ENCODE measurements at places on chromosomes 12 and 14.
A peak's percentile ranks its signal among the peaks of the same experiment; 100 is the strongest.

- DNase-seq = no peak
Measured at GRCh38 chr12:130556486-130557055, 159.5 kb downstream of the RIMBP2 start.

GRCh38 chr12:53160673-53161072 lies 19.8 kb upstream of the ZNF740 start:
- no peak for DNase-seq

GRCh38 chr12:11927286-11927935 lies 143.3 kb upstream of the BCL2L14 start:
- DNase-seq = no peak

GRCh38 chr14:32017587-32017986 lies 59.5 kb upstream of the ARHGAP5 start:
- no peak for DNase-seq

- no peak for DNase-seq
Measured at GRCh38 chr14:38512236-38512635, 256.3 kb upstream of the CLEC14A start.

GRCh38 chr12:57869298-57869926 lies 22.9 kb upstream of the CTDSP2 start:
- DNase-seq = no peak

- no peak for DNase-seq
Measured at GRCh38 chr12:107226126-107226525, 132.8 kb upstream of the CRY1 start.

DNA sequence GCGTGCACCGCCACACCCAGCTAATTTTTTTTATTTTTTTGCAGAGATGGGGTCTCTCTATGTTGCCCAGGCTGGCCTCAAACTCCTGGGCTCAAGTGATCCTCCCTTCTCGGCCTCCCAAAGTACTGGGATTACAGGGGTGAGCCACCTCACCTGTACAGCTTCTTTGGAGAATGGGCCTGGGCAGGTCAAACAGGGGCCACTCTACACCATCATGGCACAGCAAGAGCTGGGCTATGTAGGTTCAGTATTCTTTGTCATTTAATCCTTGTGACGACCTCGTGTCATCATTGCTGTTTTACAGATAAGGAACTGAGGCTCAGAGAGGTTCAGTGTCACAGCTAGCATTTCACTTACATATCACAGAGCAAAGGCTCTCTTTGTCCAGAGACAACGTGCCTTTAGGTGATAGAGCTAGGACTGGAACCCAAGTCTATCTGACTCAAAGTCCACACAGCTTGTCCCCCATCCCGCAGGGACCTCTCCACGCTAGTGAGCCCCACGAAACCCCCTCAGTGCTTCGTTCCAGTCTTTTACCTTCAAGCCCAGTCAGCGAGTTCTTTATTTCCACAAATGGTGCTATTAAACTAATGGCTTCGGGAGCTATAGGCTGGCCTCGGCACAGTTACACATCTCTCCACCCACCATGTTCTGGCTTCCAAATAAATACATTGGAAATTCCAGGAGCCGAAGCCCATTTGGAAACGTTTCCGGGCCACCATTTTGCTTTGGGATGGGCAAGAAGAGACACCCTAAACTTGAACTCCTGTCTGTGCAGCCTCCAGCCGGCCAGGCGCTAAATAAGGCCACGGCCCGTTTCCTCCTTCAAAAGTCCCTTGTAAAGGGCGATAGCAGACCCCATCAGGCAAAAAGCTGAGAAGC lies 660 bp upstream of the MAP1LC3B2 start:
- peak; percentile 55 for DNase-seq

DNA sequence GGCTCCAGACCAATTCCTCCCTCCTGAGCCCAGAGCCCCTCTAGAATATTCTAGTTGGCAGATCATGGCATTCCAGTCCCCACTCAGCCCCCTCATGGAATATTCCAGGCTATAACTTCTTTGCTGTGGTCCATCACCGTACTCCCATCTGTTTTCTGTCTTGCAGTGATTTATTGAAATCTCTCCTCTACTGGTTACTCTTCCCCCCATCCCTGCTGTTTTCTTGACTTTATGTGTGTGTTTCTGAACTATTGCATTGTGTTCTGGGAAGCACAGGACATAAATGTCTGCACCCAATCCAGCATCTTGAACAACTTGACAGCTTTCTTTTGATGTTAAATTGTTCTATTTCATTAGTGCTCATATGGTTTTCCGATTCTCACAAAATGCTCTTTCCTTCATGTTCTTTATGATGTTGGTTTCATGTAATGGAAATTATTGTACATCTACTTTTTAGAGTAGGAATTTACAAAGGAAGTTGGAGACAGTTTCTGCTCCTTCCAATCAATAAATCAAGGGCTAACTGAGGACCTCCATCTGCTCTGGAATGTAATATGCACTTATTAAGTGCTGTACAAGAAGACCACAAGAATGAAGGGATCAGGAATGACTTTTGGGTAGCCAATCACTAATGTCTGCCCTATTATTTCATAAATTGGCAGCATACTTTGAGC lies 26.3 kb downstream of the PDE6H start:
- DNase-seq = no peak

GRCh38 chr14:92510972-92511371 lies 2.6 kb upstream of the RIN3 start:
- DNase-seq = no peak

DNA sequence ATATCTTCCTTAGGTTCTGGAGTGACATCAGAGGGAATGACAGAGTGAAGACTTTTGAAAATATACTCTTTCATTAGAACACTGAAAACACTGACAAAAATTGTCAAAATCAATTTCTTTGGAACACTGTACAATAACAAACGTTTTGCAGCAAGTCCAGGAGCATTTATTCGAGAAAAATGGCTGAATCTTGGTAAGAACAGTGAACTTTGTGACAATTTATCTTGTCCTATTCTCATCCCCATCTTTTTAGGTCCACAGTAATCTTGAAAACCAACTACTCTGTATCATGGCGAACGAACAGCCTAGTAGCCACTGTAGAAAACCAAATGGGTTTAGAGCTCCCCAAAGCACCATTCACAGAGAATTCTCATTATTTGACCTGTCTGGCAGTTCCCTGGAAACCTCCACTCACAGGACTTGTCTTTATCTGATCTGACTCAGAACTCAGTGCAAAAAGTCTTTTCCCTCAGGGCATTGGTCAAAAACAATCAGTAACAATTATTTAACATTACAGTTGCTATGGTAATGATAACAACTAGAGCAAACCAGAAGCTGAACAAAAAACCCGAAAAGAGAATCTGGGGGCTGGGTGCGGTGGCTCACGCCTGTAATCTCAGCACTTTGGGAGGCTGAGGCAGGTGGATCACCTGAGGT lies 20.3 kb upstream of the PPP2R5E start:
- no peak for DNase-seq

GRCh38 chr12:49624921-49625577 lies 1.7 kb downstream of the PRPF40B start:
- no peak for DNase-seq

- DNase-seq = no peak
Measured at GRCh38 chr12:19671695-19672094, 232.4 kb downstream of the AEBP2 start.

DNA sequence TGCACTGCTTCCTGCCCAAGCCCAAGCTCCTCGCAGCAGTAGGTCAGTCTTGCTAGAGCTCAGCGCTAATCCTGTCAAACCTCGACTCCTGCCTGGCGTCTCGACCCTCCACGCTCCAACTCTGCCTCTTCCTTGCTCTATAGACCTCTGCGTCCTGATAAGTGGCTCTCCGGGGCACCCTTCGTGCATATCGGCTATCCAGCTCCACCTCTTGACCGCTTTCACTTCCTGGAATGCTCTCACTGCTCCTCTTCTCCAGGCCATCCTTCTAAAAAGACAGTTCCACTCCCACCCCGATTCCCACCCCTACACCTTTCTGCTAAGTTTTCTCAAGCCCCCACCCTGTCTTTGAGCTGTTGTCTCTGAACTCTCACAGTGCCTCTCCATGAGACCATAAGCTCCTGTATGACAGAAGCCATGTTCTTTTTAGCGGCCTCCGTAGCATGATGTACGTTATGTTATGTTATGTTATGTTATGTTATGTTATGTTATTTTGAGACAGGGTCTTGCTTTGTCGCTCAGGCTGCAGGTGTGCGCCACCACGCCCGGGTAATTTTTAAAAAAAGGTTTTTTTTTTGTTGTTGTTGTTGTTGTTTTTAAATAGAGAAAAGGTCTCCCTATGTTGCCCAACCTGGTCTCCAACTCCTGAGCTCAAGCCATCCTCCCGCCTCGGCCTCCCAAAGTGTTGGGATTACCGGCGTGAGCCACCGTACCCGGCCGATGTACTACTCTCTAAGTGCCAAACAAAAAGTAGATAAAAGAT lies 601 bp downstream of the COX14 start:
- no peak for DNase-seq

- DNase-seq = no peak
Measured at GRCh38 chr14:75430116-75430515, 2.3 kb downstream of the JDP2 start.

DNA sequence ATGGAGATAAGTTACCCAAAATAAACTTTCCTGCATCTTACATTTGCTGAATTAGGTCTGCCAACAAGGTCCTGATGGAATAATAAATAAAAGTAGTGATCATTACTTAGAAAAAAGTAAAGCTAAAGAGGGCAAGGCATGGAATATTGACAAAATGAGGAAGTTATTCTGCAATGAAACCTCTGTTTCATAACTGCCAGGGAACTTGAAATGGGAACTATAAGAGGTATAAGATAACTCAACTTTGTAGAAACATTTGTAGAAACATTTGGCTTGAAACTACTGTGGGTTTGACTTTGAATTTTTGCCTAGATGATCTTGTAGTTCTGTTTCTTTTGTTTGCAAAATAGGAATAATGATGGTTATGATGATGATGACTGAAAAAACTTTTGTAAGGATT lies 18.7 kb upstream of the YBX3 start:
- peak; percentile 38 for DNase-seq

GRCh38 chr12:118126119-118126757 lies 9.7 kb upstream of the PEBP1 start:
- no peak for DNase-seq
